NCI-H2029 (cell line): ENCODE measurements at places on chromosomes 2 and 18.

GRCh38 chr18:54388203-54389142, 30.8 kb downstream of the C18orf54 start:
- no peak for DNase-seq

DNA sequence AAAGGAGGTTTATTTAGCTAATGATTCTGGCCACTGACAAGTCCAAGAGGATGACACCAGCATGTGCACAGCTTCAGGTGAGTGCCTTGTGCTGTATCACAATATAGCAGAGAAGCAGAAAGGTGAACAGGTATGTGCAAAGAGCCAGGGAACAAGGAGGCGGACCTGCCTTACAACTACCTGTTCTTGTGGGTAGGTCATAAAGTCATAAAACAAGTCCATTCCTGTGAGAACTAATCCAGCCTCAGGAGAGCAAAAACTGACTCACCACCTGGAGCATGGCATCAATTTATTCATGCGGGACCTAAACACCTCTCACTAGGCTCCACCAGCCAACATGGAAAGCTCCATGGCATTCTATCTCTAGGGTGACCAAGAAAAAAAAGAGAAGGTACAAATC, 234.2 kb downstream of the ASXL3 start:
- DNase-seq, result no peak

- DNase-seq, result no peak
These were observed 165.6 kb downstream of the MREG start for GRCh38 chr2:215847718-215848117.

GRCh38 chr2:50791271-50791670, 240.7 kb downstream of the NRXN1 start:
- no peak for DNase-seq

GRCh38 chr2:156077041-156077742, 255.3 kb downstream of the NR4A2 start:
- no peak for DNase-seq

GRCh38 chr18:24586662-24587360, 126.4 kb downstream of the HRH4 start:
- DNase-seq, result no peak

DNA sequence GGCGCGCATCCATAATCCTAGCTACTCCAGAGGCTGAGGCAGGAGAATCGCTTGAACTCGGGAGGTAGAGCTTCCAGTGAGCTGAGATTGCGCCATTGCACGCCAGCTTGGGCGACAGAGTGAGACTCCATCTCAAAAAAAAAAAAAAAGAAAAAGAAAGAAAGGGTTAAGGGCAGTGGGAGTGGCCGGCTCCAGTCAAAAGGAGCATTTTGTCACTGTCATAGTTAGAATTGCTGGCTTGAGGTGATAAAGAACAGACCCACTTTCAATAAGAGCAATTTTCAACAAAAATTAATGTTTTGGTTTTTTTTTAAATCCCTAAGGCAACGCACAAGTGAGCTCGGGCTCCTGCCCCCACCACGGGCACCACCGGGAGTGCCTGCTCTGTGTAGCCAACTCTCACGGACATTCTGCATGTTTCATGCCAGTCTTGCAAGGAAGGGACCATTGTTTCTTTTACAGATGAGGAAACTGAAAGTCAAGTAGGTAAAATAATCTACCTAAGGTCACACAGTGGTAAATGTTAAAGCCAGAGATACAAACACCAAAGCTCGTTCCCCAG, 8.5 kb downstream of the CIB4 start:
- no peak for DNase-seq

DNA sequence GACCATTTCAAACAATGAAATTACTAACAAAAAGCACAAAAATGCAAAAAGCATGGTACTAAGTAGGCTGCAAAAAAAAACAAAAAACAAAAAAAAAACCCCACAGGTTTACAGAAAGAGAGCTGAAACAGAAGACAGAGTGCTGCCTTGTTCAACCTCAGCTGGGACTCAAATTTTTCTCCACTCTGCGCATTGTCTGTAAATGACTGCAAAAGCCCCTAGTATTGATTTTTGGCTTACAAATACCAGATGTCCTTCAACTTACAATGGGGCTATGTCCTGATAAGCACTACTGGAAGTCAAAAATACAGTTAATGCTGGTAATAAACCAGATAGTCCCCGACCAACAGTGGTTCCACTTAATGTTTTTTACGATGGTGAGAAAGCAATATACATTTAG, 42.2 kb downstream of the UBE2E3 start:
- no peak for DNase-seq

- no peak for DNase-seq
These were observed 206.7 kb downstream of the ZFP36L2 start for GRCh38 chr2:43019536-43020183.

GRCh38 chr2:217739741-217740140, 263.1 kb downstream of the TNS1 start:
- DNase-seq, result no peak

DNA sequence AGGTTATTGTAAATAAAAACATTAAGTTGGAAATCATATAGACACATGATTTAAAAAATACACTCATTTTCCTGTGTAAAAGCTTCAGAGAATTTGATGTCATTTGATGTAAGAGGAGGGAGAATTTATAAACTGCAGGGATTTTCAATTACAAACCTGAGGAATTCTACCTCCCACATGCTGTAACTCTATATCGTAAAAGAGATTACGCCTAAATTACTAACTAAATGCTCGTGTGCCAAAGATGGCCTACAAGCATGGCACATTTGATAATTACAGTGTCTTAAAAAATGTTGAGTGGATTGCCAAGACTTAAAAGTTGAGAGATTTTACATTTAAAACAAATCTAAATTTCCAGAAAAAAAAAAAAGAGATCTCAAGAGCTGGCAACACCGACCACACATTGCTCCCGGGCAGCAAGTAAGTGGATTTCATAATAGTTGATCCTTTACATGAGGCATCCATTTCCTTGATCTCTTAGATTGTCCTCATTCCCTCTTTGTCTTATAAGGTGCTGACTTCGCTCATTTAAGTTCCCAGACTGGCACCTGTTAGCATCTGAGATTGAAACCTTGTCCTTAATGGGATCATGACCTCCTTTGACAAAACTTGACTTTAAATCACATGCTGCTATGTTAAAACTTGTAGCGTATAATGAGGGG, 840.3 kb upstream of the ZEB2 start:
- DNase-seq, result no peak

DNA sequence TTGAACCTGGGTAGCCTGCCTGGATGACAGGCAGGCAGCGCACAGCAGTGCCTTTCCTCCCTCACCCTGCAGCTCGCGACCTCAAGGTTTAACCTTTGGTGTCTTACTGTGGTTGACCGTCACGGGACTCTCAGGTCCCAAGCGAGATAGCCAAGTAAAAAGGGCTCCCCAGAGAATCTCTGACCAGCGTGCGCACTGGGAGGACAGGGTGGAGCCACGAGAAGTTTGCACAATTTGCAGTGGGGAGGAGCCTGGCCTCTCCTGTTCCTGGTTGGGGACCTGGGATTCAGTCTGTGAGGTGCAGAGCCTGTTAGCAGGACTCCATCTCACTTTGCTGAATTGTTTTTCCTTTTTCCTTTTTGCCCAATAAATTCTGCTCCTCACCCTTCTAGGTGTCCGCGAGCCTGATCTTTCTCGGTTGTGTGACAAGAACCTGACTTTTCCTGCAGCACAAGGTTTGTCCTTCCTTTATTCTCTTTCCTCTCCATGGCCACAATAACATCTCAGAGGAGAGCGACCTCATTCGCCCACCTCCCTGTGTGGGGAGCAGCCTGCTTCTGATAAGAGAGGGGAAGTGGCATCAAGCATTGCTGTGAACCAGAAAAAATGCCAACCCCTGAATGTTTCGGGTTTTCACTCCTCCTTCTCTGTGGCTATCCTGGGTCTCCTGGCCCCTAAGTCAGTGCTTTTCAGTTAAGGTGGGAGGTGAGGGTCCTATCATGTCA, 36.2 kb downstream of the POU3F3 start:
- no peak for DNase-seq

- DNase-seq, result no peak
These were observed 273.0 kb upstream of the ID2 start for GRCh38 chr2:8408560-8409460.

- no peak for DNase-seq
These were observed 16.4 kb upstream of the MSH2 start for GRCh38 chr2:47386551-47386950.

- DNase-seq, result no peak
These were observed 458.7 kb upstream of the CNTNAP5 start for GRCh38 chr2:123566291-123566946.
